Esophagus mucosa (tissue), 1 donor: ENCODE measurements at places on chromosomes 5 and 9.

DNA sequence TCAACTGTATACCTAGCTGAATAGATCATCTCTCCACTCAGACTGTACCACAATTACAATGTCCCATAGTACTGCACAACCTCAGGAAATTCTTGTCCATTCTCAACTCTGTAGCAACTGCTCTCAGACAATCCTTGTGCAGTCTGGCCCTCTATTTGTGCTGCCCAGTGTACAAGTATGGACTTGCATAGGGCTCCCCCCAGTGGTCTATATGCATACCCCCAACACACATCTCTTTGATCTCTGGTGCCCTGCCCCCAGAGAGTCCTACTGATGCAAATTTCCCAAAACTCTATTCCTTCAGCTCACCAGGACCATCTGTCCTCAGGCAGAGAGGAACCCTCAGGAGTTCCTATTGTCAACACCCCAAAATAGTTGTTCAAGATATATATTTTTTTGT is 205.3 kb downstream of the SLCO4C1 start:
- ATAC-seq = no peak

- ATAC-seq = no peak
These were observed 9.5 kb upstream of the NKD2 start for GRCh38 chr5:999032-999501.

DNA sequence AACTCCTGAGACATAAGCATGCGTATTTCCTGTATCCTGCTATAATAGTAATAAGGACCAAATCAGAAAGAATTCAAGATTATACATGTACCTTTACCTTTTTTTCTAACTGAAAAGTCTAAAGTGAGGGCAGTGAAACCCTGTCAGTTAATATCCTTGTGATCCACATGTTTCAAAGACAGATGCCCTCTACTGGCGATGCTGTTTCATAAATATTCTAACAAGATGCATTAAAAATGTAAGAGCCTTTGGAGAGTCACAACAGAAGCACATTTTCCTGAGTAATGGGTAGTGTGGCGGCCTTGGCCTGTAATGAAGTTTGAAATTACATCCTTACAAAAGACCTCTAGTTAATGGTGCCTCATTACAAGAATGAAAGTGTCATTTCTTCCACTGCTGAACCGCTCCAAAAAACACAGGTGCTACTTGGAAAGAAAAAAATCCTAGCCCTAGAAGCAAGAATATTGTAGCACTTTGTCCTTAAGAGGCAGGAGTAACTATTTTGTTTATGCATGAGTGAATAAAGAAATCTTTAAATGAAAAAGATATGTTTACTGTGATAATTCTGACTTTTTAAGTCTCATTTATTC is 232.6 kb downstream of the EPB41L4A start:
- ATAC-seq = no peak

GRCh38 chr5:92429646-92430045 is 1046.5 kb upstream of the ARRDC3 start:
- no peak for ATAC-seq

DNA sequence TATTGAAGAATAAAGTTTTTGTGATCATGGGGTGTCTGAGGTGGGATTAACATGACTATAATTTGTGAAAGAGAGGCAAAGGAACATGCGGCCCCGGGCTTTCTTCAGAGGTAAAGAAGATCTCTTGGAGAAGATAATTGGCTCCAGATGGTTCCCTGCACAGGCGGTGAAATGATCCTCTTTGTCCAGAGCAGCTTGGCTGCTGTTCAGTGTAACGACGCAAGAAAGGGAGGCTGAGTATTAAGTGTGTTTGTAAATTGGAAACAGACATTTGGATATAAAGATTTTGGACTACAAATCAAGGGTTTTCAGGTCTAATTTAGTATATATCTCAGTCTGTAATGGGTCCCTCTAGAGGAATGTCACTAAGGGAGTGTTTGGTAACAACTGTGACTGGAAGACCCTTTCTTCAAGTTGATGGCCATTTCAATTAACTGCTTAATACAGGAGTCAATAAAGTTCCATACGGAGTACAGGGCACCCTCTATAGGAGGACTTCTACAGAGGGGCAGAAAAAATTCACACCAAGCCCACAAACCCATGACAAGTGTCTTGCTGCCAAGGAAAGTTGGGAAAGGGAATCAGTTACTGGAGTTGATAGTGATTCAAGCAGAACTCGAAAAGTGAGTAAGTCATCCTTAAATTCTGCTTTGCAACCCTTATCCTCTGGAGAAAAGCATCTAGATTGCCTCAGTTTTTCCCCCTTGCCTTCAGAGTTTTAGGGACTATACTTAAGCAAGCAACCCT is 4.1 kb downstream of the EQTN start:
- ATAC-seq = no peak
